Fibroblast of skin of scalp (primary cell): ENCODE measurements at places on chromosomes 12 and 14.

GRCh38 chr12:84128117-84128991, 784.2 kb downstream of the SLC6A15 start:
- DNase-seq, result no peak

- DNase-seq, result peak; percentile 17
These were observed 63.4 kb upstream of the KITLG start for GRCh38 chr12:88643685-88644084.

DNA sequence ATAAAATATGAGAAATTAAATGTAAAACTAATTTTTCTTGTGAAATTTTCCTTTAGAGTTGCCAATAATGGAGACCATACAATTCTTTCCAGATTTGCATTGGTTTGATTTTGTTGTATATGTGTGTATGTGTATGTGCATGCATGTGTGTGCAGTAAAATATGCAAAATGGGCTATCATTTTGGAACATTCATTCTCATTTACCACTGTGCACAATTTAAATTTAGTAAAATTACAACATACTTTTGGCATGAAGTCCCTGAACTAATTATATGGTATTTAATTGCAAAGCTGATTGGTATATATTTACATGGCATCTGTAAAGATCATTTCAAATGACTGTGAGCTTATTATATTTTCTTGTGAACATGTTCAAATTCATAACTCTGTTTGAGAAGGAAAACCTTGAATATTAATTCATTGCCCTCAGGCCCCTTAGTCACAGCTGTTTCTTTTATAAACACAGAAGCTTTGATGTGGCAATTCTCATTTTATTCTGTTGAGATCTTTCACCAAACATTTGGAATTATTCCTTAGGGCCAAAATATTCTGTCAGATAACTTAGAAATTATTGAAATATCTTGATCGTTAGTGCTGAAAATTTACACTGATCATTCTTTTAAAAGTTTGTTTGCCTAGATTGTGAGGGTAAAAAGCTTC, 17.6 kb downstream of the KERA start:
- peak; percentile 36 for DNase-seq

DNA sequence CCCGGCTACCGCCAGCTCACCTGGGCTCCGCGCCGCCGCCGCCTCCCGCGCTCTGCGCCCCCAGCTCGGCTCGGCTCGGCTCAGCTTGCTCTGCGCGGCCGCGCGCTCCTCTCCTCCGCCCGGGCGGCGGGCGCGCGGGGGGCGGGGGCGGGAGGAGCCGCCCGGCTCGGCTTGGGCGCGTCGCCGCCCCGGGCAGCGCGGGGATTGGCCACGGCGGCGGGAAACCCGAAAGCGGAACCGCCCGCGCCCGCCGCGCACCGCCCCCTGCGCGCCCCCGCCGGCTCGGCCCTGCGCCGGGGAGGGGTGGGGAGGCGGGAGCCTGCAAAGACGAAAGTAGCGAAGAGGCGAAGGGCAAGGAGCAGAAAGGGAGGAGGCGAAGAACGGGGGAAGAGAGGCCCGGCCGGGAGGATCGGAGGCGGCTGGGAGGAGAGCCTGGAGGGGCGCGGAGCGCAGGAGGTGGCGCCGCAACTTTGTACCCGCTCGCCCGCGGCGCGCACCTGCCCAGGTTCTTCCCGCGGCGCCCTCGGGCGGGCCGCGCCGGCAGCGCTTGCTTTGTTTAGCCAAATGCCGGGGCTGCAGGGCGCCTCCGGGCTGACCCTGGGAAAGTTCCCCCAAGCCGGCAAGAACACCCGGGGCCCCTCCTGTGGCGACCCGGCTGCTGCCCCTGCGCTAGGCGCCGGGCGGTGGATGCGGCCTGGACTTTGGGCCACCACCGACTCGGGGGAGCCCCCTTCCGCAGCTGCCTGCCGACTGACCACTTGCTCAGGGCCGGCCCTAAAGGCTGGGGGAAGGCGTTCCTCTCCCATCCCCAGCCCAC, at the start of gene CAMKK2:
CAMKK2 (minus strand) TSS at position 92 of the 817 bp plus-strand sequence. CDS start 22,183 bp downstream, outside the sequence.
- peak; percentile 86 for DNase-seq

- no peak for DNase-seq
These were observed 180.3 kb downstream of the ADGRD1 start for GRCh38 chr12:131133994-131134393.

DNA sequence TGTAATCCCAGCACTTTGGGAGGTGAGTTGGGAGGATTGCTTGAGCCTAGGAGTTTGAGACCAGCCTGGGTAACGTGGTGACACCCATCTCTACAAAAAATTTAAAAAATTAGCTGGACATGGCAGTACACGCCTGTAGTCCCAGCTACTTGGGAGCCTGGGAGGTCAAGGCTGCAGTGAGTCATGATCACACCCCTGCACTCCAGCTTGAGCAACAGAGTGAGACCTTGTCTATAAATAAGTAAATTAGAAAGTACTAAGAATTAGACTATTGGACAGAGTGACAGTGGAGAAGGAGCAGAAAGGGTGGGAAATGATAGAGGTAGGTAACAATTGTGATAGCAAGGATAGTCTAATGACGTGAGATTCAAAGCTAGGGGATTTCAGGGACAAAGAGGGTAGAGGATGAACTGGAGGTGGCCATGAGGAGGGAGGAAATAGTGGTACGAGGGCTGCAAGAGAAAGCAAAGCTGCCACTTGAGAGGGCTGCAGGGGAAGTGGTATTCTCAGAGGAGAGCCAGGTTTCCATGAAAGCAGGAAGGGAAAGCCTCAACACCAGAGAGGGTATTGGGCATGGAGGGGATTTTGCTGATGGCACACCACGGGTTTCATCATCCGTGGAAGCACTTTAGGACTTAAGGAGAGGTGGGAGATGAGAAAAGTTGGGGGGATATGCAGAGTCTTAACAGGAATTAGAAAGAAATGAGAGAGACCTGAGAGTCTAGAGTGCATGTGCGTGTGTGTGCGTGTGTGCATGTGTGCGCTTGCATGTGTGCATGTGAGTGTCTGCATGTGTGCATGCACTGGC, 85.6 kb downstream of the SYNE2 start:
- DNase-seq, result no peak

GRCh38 chr12:52005903-52006703, 643 bp upstream of the TAMALIN start:
- DNase-seq, result no peak

- DNase-seq, result no peak
These were observed 572.8 kb upstream of the STXBP6 start for GRCh38 chr14:25622763-25623162.

DNA sequence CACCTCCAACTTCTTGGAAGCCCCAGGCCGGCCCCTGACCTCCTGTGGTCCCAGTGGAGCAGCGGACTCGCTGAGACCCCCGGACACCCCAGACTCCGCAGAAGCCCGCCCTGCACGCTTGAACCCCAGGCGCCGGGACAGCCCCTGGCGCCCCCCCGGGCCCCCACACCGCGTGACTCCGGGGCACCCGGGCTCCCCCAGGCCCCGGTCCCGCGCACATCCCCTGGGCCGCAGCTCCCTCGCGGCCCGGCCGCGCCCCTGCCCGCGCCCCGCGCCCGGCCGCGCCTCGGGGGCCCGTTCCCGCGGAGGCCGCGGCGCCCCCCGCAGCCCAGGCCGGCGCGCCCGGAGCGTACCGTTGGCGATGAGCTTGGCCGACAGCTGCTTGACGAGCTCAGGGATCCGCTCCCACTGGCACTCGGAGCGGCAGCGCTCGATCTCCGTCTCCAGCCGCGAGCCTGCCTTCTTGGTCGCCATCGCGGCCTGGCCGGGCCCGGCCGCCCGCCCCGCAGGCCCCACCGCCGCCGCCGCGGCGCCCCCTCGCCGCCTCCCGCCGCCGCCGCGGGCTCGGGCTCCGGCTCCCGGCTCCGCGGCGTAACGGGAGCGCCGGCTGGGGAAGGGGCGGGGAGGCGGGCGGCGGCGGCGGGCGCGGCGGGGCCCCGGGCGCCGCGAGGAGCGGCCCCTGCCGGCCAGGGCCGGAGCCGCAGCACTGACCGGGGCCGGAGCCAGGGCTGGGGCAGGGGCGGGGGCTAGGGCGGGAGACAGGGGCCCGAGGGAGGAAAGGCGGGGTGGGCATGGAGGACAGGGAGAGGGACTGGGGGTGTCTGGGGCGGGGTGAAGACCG, at the start of gene TTC7B:
TTC7B (minus strand) TSS at position 609 of the 841 bp plus-strand sequence; CDS start at position 474, 135 bp downstream.
- DNase-seq, result peak; percentile 59

DNA sequence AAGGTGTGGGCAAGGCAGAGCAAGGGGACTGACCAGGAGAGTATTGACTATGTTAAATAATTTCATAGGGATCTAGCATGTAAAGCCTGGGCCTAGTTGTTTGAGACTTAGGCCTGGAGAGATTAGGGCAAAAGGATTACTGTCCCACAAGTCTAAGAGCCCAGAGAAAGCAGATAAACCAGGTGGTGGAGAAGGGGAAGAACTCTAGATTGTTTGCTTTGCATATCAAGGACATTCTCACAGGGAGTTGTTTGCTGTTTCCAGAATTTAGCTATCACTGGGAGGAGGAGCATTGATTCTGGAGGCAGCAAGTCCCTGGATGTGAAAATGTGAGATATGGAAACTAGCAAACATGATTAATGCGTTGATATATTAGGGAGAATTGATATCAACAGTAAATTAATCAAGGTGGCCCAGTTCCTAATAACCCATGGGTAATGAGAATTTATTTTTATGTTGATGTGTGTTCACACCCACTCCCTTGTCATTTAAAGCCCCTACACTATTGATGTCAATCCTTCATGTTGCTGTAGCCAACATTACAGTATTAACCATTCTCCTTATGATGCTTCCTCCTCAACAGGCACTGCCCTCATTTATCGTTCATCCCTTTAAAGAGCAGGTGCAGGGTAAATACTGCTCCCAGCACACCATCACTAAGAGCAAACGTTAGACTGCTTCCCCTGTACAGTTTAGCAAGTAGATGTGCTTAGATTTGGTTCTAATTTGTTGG, 1666.7 kb upstream of the FLRT2 start:
- DNase-seq, result no peak

- no peak for DNase-seq
These were observed 23.3 kb upstream of the NUDT14 start for GRCh38 chr14:105204206-105204930.

DNA sequence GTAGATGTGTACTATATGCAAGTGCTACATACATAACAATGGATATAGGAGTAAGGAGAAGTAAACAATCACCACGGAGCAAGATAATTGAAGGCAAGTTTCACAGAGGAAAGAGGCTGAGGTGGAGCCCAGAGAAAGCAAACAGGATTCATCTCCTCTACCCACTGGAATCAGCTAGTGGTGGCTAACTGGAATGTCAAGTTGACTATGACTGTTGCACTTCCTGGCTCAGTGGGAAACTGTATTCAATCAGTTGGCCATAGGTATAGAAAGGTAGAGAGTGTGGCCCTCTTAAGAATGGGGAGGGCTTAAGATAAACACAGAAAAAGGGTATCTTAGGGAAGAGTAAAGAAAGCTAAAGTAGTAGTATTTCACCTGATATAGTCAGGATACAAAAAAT, 62.4 kb downstream of the MAP4K5 start:
- DNase-seq, result no peak

DNA sequence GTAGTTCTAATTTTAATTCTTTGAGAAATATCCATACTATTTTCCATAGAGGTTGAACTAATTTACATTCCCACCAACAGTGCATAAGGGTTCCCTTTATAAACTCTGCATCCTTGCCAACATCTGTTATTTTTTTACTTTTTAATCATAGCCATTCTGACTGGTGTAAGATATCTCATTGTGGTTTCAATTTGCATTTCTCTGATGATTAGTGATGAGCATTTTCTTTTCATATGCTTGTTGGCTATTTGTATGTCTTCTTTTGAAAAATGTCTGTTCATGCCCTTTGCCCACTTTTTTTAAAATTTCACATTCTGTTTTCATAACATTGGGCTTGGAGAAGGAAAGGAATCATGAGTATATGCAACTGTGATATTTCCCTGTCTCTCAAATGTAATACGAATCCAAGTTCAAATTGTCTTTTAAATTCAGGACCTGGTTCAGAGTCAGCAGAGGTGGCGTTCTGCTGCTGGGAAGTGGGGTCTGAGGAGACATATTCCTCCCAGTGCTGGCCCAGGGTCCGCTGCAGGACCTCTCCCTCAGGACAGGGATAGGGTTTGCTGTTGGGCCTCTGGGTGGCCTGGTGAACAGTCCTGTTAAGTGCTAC, 81.2 kb upstream of the ETV6 start:
- DNase-seq, result no peak
